ENCODE measurements at places on chromosomes 1 and 21. TPM values are rescaled to one million over a fixed set of nuclear protein-coding genes. Genes with fewer than 3 reads are reported as not detected.
A peak's percentile ranks its signal among the peaks of the same experiment; 100 is the strongest.

Gene ATP1B1
- 88.6 TPM for total RNA-seq

Gene GBP3
- total RNA-seq = 11.9 TPM

Gene FCGR1A
- 23.2 TPM for total RNA-seq

Gene DNAI4
- 6.2 TPM for total RNA-seq

Gene CAPN8
- not detected for total RNA-seq

DNA sequence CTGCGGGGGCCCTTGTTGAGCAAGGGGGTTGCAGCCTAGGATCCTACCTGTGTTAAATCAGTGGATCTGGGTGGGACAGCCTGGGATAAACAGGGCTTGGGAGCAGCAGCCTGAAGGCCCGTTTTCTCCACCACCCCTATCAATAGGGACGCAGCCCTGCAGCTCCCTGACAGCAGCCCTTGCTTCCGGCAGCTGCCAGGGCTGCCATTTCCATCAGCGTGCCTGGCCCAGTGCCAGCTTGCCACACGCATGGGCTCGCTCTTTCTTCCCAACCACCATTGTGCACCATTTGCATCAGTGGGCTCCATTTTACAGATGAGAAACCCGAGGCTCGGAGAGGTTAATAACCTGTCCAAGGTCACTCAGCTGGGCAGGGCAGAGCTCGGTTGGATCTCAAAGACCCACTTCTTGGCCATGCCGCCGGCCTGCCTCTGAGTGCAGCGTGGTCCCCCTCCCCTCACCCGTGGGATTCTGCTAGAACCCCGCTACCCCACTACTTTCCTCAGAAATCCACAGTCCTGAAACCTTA is 3.8 kb downstream of the WNT4 start:
- peaks cover 1% of the 10 kb centered on the region for H3K27me3 ChIP-seq
- H3K4me3 ChIP-seq = no peak overlapping the region
- DNase-seq = no peak
- H3K4me1 ChIP-seq = peaks cover 26% of the 10 kb centered on the region
- H3K27ac ChIP-seq = no peak overlapping the region

DNA sequence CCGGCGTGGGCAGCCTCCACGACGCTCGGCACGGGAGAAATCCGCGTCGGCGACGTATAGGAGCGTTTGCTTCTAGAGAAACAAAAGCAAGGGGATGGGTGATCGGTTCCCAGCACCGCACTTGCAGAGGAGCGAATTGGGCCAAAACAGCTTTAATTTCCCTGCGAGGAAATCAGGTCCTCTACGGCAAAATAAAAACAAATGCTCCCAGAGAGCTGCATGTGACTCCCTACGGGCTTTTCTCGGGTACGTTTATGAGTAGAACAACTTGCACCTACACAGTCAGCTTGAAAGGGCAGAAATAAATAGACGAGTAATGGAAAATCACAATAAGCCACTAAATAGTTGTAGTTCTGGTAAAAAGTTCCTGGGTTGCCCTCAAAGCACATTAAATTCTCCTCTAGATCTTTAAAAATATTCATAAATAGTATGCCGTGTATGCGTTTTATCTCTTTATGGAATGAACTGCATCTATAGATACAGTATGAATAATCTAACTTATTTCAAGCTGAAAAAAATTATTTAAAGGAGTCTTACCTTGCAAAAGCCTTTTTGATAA is 1.2 kb downstream of the NHLH2 start:
- no peak overlapping the region for H3K27ac ChIP-seq
- peaks cover 23% of the 10 kb centered on the region for H3K27me3 ChIP-seq
- H3K4me1 ChIP-seq = peaks cover 25% of the 10 kb centered on the region
- no peak for DNase-seq

- H3K4me1 ChIP-seq = peaks cover 24% of the 10 kb centered on the region
- H3K27me3 ChIP-seq = no peaks in the 10 kb centered on the region
- peak overlapping the region; percentile 21 for H3K4me3 ChIP-seq
Observed at GRCh38 chr1:62746086-62746808, 37.7 kb upstream of the ATG4C start.

GRCh38 chr1:64295561-64295960 is 92.1 kb downstream of the UBE2U start:
- H3K36me3 ChIP-seq = no peaks in the 10 kb centered on the region
- DNase-seq = no peak
- no peak overlapping the region for H3K4me3 ChIP-seq
- H3K27ac ChIP-seq = no peak overlapping the region
- no peaks in the 10 kb centered on the region for H3K4me1 ChIP-seq

DNA sequence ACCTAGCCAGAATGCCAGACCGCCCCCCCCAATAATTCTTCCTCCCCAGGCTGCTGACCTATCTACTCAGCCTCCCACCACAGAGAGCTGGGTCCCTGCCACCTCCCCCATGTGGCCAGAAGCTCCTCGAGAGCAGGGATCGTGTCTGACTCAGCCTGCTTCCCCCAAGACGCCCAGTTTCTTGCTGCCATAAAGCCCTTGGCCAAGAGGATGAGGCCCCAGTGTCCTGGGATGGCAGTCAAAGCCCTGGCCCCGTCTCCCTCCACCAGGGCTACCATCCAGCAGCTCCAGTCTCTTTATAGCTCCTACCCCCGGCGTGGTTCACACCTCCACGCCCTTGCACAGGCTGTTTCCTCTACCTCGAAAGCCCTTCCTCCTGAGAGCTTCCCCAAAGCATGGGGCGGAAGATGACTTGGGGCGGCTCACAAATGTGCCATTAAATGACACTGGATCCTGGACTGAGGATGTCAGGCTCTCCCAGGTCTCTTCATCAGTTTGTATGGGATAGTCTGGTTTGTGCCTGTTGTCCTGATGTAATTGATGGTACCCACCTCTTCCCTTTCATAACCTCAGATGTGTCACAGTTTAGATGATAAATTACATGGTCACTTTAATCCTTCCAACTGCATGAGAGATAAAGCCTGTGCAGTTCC is 13.2 kb downstream of the ADGRB2 start:
- H3K36me3 ChIP-seq = no peaks in the 10 kb centered on the region
- no peak overlapping the region for H3K27ac ChIP-seq
- DNase-seq = no peak
- H3K27me3 ChIP-seq = no peaks in the 10 kb centered on the region
- H3K4me1 ChIP-seq = peaks cover 30% of the 10 kb centered on the region
- H3K4me3 ChIP-seq = no peak overlapping the region

DNA sequence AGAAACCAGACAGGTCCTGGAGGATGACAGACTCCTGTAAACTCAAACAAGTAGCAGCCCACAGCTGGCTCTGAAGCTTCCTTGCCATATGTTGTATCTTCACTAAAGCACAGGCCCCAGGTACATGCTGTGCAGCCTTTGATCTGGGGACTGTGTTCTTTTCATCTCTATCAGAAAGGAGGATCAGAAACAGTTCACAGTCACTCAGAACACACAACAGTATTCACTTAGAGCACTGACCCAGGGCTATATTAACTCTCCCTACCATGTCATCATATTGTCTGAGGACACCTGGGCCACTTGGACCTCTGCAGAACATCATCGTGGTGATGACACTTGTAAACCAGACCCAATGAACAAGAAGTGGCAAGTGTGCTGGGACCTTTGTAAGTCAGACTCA is 222.0 kb downstream of the SETD4 start:
- H3K4me1 ChIP-seq = no peaks in the 10 kb centered on the region
- no peak overlapping the region for H3K4me3 ChIP-seq
- no peak for DNase-seq
- no peak overlapping the region for H3K27ac ChIP-seq

DNA sequence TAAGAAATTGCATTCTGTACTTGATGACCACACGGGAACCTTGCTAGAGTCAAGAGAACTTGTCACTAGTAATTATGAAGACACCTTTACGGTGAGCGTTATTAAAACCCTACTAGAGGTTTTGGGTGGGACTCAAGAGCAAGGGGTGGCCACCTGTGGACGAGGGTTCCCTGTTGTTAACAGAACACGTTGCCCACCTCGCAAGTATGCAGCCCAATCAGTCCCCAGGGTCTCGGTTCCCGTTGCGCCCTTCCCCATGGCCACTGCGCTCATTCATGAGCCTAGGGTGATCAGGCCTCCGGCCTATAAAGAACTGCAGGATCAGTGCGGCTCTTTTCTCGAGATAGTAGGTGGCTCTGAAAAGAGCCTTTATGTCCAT is 30.2 kb upstream of the RNF187 start:
- H3K27ac ChIP-seq = peak overlapping the region; percentile 83
- peaks cover 18% of the 10 kb centered on the region for H3K4me1 ChIP-seq
- no peak for DNase-seq
- peak overlapping the region; percentile 52 for H3K4me3 ChIP-seq
- H3K27me3 ChIP-seq = peaks cover 45% of the 10 kb centered on the region

DNA sequence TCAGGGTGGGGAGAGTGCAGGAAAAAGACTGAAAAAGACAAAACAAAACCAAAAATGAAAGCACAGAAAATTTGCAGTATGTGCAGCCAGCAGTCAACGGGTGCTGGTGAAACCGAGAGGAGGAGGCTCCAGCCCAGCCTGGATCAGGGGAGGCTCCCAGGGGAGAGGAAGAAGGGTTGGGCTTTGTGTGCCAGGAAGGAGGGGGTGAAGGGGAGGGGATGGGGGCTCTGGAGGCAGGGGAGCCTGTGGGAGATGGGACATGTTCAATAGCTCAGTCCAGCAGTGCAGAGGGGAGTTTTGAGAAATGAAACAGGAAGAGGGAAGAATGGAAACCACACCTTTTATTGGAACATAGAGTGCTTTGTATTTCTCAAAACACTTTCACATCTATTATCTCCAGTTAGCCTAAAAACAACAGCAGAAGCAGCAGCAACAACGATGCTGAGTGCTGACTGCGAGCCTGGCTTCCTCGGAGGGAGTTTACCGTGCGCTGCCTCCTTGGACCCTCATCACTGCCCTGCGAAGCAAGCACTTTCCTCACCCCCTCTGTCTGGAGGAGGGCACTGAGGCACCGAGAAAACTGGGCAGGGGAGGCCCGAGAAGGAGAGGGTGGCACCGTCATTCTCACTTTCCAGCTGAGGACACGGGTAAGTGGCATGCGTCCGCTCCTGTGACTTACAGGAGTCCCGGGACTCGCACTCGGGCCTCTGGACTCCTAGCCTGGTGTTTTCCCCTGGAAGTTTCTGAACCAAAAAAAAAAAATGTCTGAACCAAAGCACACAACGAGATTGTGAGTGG is 62.9 kb downstream of the MDM4 start:
- no peaks in the 10 kb centered on the region for H3K27me3 ChIP-seq
- H3K36me3 ChIP-seq = peaks cover 5% of the 10 kb centered on the region
- peak overlapping the region; percentile 32 for H3K4me3 ChIP-seq
- H3K4me1 ChIP-seq = peaks cover 23% of the 10 kb centered on the region
- peak overlapping the region; percentile 40 for H3K27ac ChIP-seq

DNA sequence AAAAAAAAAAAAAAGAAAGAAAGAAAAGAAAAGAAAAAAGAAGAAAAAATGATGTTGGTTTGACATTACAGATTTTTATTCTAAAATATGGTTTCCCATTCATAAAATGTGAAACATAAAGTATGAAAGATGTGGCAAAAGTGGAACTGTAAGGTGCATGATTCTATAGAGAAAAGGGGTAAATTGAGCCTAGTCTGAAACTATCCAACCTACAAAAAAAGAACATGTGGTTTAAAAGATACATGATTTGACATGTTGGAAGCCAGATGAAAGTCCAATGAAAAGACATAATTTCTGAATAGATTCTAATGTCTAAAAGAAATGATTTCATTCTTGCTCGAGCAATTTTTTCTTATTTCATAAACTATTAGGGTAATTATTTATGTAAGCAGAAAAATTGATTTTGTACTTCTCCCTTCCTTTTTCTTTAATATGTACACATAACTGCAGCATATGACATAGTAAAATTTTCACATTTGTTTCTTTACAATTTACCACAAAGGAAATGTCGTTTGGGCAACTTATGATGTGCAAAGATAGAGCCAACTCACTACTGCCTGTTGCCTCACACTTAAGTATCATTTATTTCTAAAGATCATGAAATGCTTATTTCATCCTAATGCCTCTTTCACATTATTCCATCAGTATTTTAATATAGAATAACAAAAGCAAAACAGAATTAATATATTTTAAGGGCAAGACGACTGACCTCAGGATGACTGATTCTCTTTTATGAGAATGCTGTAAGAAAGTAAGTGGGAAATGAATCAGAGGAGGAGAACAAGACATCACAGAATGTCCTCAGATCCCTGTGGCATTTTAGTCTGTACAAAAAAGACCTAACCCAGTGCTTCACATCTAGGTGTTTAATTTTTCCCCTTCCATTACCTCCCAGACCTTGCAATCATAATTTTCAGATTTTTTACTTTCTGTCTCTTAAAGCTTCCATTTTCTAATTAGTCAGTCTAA is 165.8 kb upstream of the HMCN1 start:
- no peak for DNase-seq
- H3K27me3 ChIP-seq = no peaks in the 10 kb centered on the region
- H3K36me3 ChIP-seq = no peaks in the 10 kb centered on the region
- no peak overlapping the region for H3K4me3 ChIP-seq

DNA sequence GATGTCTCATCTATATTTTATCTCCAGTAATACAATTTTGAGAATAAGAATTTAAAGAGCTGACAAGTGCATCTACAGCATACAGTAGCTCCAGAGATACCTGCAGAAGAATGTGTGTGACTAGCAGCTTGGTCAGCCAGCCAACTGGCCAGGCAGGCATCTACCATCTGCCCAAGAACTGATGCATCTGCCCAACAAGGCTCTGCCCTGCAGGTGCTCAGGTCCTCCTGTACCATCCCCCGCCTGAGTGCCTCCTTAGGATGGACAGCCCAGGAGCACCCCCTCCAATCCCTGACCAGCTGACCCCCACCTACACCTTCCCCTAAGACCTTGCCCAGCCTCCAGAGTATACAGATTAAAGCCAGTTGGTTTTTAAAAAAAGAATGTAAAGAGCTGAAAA is 30.3 kb downstream of the TMEM69 start:
- no peaks in the 10 kb centered on the region for H3K27me3 ChIP-seq
- DNase-seq = no peak
- peaks cover 7% of the 10 kb centered on the region for H3K36me3 ChIP-seq

- no peaks in the 10 kb centered on the region for H3K36me3 ChIP-seq
- no peaks in the 10 kb centered on the region for H3K4me1 ChIP-seq
- no peak overlapping the region for H3K4me3 ChIP-seq
- H3K27me3 ChIP-seq = no peaks in the 10 kb centered on the region
Observed at GRCh38 chr1:153192697-153193096, 10.5 kb upstream of the LELP1 start.

DNA sequence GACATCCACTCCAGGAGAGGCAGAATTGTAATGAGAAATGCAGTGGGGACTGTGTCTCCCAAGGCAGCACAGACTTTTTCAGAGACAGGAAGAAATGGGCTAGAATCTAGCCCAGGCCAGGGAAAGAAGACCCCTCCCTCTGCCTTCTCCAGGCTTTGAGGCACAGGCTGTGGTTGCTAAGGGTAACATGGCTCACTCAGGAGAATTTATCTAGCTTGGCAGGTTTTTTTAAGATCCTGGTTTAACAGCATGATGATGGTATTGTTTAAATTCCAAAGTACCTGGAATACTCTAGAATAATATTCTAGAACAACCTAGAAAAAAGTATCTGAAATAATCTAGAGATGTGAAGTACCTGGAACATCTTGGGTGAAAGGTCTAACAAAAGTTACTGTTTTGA is 125.6 kb downstream of the URB2 start:
- H3K27me3 ChIP-seq = no peaks in the 10 kb centered on the region
- no peak overlapping the region for H3K4me3 ChIP-seq
- no peak for DNase-seq
- H3K27ac ChIP-seq = no peak overlapping the region
